ENCODE measurements at places on chromosomes 11 and 22.

GRCh38 chr22:45228401-45228754 is 12.3 kb downstream of the KIAA0930 start:
- no peak for DNase-seq

DNA sequence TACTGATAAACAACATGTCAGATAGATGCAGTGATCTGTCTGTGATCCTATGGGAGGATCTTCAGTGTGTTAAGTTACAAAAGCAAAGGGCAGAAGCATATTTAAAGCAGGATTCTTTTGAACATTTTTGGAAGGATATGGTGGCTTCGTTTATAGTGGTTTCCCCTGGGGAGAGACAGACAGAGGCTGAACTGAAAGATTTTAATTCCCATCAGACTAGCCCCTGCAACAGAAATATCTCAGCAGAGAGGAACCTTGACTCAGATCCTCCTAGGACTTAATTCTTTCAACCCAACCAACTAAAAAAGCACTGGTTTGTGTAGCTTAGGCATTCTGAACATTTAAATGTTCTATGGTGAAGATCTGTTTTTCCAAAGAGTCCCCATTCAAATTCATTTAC is 5.7 kb downstream of the CLTCL1 start:
- DNase-seq = no peak

GRCh38 chr11:129386795-129387397 is 11.2 kb downstream of the BARX2 start:
- DNase-seq = no peak

DNA sequence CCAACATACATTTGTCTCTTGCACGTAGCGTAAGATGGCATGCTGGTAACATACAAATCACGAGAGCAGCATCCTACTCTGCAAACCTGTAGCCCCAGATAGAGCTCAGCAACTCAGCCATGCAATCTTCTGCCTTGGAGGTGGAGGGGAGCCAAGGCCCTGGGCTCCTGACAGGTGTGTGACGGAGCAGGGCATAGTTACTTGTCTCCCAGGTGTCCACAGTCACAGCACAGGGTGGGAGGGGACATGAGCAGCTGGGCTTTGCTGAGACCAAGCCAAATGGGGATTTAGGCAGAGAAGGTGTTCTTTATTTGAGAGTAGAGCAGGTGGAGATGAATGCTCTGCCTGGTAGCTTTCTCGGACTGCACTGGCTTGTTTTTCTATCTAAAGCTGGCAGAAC is 111.7 kb downstream of the TEAD1 start:
- no peak for DNase-seq

GRCh38 chr11:68044898-68045351 is 6.1 kb downstream of the TCIRG1 start:
- no peak for DNase-seq

- DNase-seq = no peak
These were observed 6.1 kb upstream of the THRSP start for GRCh38 chr11:78057462-78058055.
